ENCODE measurements at places on chromosomes 12 and 14.

DNA sequence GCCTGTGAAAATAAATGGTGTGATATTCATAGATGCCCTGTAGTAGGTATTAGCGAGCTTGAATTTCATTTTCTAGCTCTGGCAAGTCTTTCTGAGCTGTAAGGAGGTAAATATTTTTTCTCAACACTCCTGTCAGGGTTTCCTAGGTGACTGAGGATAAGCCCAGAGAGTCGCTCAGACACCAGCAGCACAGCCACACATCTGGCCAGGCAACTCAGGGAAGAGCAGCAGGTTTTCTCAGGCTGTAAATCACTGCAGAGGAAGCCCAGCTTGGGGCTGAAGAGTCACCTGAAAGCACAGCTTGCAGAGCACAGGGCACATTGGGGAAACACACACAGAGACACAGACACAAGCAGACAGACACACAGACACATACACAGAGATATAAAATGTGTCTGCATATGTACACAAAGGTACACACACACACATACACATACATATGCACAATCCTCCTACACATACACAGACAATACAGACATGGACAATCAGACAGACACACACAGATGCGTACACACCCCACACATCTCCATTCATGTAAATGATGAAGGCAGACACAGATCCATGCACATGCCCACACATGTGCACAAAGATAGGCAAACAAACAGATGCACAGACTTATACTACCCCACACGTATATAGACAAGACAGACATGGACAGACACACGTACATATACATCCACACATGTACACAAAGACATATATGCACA, 232.0 kb upstream of the TMTC1 start:
- DNase-seq: no peak

GRCh38 chr12:125573271-125573670, 508.0 kb downstream of the AACS start:
- DNase-seq: no peak

DNA sequence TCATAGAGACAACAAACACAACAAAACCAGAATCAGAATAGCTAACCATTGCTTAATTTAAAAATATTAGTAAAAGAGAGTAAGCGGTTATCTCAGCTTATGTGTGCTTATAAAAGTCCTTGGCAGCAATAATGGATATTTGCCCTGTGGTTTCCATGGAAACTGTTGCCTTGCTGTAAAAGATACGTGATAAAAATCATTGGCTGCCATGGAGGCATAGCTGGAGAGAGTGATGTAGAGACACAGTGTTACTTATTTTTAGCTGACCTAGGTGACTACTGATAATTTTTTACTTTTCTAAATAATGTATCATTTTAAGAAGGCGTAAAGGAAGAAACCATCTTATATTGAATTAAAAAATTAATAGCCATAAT, 92.9 kb downstream of the ERC1 start:
- no peak for DNase-seq

DNA sequence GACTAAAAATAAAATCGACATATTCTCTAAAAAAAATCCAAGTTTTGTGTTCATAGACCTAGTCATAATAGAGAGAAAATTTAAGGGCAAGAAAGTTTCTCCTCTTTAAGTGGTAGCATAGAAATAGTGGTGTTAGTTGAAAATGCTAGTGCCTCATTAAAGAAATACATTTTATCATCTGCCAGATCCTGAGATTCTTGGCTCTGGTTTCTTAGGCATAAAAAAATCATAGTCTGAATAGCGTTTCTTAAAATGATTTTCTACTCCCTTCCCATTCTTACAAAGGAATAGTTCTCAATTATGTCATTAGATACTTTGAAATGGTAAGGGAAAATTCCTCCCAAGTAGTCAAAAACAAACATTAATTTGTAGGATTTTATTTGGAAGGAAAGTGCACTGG, 212.8 kb downstream of the NELL2 start:
- DNase-seq: no peak

DNA sequence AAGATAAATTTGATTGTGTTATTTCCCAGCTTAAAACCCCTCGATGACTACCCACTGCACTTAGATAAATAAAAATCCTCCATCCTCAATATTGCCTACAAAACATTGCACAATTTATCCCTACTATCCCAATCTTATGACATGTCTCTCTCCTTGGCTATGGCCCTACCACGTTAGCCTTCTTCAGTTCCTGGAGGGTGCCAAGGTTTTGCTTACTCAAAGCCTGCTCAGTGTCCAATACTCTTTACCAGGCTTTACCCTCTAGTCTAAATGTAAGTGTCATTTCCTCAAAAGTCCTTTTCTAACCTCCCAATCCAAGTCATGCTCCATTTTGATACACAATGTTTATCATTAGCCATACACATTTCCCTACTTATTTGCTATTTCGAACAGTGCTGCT, 35.0 kb upstream of the PPM1A start:
- DNase-seq: no peak

- DNase-seq: no peak
These were observed 37.2 kb downstream of the APOBEC1 start for GRCh38 chr12:7628381-7628961.

GRCh38 chr14:56413721-56414120, 165.9 kb upstream of the TMEM260 start:
- DNase-seq: no peak

- no peak for DNase-seq
These were observed 119.9 kb upstream of the NCOR2 start for GRCh38 chr12:124687174-124687902.

GRCh38 chr14:54354096-54354495, 42.7 kb upstream of the CDKN3 start:
- DNase-seq: no peak

DNA sequence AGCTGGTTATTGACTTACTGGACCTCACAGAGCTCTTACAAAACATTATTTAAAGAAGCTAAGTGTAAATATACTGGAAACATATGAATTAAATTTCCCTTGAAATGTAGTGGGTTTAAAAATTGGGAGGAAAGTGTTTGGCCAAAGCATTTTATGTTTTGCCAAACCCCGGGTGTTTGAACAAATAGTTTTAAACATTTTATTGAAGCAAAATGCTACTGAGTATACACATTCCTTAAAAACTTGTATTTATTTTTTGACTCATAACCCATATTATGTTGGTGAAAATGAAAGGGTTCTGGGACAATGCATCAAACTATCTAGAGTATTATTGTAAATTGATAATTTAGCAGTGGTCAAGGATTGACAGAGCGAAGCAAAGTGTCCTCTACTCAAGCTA, 1048.5 kb downstream of the SLC6A15 start:
- DNase-seq: no peak

GRCh38 chr12:93824514-93825500, 147.6 kb downstream of the CRADD start:
- no peak for DNase-seq

GRCh38 chr14:95545515-95546168, 10.8 kb downstream of the GLRX5 start:
- DNase-seq: peak; percentile 50

DNA sequence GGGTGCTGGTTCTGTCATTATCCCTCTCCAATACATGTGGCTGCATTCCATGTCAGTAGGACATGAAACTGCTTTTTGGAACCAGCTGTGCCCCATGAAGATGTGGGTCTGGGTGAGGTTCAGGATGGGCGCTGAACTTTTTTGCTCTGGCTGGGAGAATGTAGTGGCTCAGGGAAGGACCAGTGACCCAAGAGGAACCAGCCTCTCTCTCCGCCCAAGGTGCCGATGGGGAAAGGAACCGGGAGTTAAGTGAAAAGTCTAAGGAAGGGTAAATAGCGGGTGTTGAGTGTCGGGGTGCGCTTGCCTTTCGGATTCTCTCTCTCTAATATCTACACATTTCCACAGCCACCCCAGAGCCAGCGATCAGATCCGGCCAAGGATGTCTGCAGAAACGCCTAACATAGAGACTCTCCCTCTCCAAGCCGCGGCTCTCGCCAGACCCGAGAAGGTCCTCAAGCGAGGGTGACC, 7.8 kb downstream of the ARHGEF25 start:
- no peak for DNase-seq

- DNase-seq: peak; percentile 35
These were observed 56.2 kb downstream of the CRADD start for GRCh38 chr12:93733358-93733757.

DNA sequence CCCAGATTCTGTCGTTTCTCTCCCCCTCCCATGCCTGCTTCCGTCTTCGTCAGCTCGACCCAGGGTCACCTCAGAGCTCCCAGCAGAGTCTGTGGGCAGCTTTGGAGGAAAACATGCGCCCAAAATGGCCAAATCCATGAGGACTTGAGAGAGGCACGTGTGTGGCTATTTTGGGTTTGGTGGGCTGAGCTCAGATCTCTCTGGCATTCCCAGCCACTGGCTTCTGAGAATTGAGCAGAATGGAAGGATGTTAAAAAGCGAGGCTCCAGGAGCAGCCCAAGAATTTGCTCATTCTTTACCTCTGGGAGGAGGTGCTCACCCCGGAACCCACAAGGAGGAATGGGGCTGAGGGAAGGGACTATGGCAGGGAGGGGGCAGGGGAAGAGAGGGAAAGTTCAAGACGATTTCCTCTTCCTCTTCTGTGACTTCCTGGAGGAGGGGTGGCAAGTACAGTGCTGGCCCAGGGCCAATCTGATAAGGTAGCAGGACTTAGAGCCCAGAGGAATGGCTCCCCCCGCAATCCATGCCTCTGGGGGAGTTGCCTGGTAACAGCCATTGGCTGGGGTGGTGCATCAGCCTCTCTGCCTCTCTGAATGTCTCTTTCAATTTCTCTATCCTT, 20.1 kb downstream of the TSPAN9 start:
- DNase-seq: no peak

DNA sequence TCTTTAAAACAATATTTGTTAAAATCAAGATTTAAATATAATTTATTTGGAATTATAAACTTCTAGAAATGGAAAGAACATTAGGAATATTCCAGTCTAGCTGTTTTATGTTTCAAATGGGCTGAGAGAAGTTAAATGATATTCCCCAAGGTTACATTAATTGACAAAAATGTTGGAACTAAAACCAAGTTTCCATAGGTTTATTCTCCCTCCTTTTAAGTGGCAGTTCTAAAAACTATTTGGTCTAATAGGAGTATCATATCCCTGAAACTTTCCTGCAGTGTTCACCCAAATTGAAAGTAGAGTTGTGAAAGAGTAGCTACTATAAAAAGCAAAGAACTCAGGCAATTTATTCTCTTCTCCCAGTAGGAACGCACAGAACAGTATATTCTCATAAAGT, 1185.5 kb downstream of the LRFN5 start:
- no peak for DNase-seq

DNA sequence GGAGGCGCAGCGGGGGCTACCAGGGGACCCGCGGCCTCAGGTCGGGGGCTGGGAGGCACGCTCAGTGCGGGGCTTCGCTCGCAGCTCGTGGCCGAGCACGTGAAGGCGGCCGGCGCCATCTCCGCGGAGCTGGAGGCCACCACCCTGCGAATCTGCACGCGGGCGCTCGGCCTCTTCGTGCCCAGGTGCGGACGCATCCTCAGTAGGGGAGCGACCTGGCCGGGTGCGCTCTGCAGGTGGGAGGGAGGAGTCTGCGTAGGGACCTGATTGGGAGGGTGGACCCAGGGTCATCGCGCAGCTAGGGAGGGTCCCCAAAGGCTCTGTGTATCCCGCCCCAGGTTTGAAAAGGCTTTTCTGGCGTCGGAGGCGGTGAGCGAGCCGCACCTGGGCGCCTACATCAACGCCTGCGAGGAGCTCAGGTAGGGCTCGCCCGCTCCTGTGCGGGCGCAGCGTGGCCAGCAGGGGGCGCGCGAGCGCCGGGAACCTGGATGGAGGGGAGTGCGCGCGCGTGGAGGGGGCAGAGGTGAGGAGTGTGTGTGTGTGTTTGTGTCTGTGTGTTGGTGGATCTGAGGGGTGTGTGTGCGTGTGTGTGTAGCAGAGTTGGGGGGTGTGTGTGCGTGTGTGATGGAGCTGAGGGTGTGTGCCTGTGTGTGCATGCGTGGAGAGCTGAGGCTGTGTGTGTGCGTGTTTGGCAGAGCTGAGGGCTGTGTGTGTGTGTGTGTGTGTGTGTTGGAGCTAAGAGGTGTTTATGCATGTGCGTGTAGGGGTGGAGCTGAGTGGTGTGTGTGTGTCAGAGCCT, 10.3 kb downstream of the EXOC3L4 start:
- peak; percentile 61 for DNase-seq

GRCh38 chr12:85466890-85467289, 186.9 kb downstream of the ALX1 start:
- no peak for DNase-seq

GRCh38 chr12:19499030-19499429, 59.7 kb downstream of the AEBP2 start:
- no peak for DNase-seq

DNA sequence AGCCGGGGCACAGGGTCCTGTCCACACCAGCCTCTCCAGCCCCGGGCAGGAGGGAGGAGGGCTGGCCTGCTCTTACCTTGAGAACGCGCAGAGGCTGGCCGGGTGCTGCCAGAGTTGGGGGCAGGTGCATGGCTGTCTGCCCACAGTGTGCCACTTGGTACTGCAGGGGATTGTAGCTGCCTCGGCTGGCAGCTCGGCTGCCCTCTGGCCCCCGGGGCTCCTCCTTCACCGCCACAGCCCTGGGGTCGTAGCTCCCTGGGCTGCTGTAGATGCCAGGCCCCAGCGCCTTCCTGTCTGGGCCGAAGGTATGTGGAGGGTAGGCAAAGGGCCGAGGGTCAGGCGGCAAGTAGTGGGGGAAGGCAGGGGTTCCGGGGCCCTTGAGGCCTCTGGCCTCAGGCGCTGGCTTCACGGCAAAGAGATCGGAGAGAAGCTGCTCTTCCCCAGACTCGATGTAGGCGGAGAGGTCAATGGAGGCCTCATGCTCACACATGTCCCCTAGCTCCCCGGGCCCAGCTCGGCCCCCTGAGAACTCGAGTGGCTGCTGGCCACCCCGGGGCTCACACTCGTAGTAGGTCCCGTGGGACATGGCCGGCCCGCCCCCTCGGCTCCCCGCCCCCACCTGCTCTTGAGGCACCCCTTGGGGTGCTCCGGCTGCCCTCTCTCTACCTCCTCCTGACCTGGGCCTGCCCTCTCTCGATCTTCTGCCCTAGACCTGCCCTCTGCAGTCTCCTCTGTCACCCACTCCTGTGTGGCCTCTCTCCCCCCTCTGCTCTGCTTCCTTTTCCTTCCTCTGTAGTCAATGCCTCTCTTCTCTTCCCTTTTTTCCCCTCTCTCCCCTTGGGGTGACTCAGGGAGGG, at the start of gene CEBPE:
Gene CEBPE, minus strand, starts transcription at position 750 of the 857 bp plus-strand sequence. Its CDS starts 164 bp downstream, at position 586.
- DNase-seq: peak; percentile 81

- DNase-seq: no peak
These were observed 6.9 kb downstream of the RARG start for GRCh38 chr12:53224897-53225634.

GRCh38 chr12:53777936-53778644, 26.3 kb upstream of the CISTR start:
- no peak for DNase-seq

- DNase-seq: no peak
These were observed 72.8 kb downstream of the TNFAIP2 start for GRCh38 chr14:103195828-103196615.

- peak; percentile 45 for DNase-seq
These were observed 2.9 kb upstream of the RNU6-8 start for GRCh38 chr14:32205984-32206383.

DNA sequence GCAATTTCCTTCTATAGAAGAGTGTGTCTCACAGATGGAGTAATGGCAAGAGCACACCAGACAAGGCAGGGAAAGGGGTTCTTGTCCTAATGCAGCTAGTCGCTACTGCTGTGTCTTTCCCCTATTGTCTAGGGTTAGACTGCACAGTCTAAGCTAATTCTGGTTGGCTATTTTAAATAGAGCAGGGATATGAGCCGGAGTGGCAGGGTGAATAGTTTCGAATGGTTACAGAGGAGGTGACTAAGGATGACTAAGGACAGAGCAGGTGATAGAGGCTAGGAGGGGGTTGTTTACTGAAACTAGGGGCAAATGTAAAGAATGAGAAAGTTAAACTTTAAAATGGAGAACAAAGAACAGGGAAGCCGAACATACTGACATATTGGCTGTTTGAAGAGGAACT, 25.6 kb upstream of the CPNE8 start:
- no peak for DNase-seq

- DNase-seq: no peak
These were observed 633 bp downstream of the STX2 start for GRCh38 chr12:130838284-130838950.

All from CD14-positive monocyte (primary cell).